ENCODE measurements at places on chromosomes 5 and 9.
A peak's percentile ranks its signal among the peaks of the same experiment; 100 is the strongest.

DNA sequence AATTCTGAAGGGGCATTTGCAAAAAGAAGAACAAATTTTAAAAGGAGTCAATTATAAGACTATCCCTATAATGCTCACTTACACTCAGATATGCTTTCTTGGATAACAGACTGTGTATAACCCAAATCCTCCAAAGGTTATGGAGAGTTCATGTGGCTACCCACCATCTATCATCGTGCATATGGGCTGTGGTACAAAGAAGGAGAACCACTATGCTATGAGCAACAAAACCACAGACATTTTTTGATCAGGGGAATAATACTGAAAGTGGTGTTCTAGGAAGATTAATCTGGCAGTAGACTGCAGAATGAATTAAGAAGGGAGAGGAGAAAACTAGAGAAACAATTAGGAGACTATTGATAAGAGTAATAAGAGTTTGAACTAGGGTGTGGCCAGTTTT lies 16.8 kb downstream of the NR3C1 start:
- DNase-seq = no peak

GRCh38 chr5:39080597-39081204 lies 6.5 kb upstream of the RICTOR start:
- peak; percentile 42 for DNase-seq

GRCh38 chr9:68706363-68707201 lies 1.5 kb downstream of the PIP5K1B start:
- no peak for DNase-seq

- DNase-seq = no peak
Observed at GRCh38 chr9:98809311-98810101, 2.0 kb downstream of the GALNT12 start.

- DNase-seq = no peak
Observed at GRCh38 chr5:40124367-40124766, 555.3 kb upstream of the PTGER4 start.

- DNase-seq = no peak
Observed at GRCh38 chr9:7316166-7316795, 483.3 kb downstream of the DMAC1 start.

DNA sequence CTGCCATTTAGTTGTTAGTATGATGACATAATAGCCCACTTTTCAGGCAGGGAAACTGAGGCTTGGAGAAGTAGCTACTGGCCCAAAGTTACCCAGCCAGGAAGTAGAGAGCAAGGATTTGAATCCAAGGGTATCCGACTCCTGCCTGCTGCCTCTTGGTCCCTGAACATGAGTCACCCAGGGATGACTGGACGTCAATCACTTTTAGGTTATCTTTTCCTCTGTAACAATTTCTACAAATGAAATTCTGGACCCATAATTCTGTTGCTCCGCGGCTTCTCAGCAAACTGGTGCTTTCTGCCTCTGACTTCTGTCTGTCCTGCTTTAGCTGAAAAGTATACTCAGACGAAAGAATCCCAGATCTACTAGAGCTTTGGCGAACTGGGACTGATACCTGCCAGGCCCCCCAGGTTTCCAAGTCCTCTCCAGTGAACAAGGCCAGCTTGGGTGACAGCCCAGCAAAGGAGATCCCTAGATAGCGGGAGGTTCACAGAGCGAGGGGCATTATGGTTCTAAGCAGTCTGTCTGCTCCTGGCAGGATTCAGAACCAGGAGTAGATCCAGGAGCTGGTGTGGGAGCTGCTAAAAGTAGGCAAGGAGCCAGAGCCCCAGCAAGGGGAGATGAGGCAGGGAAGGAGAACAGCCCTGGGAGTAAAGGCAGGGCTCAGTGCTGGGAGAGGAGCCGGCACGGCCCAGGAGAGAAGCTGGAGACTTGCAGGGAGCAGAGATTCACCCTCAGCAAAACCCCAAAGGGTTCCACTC lies 20.6 kb downstream of the OLFML2A start:
- no peak for DNase-seq

- DNase-seq = no peak
Observed at GRCh38 chr5:73122875-73123810, 2.8 kb downstream of the TMEM171 start.

GRCh38 chr5:118009741-118010297 lies 978.5 kb downstream of the DTWD2 start:
- no peak for DNase-seq

DNA sequence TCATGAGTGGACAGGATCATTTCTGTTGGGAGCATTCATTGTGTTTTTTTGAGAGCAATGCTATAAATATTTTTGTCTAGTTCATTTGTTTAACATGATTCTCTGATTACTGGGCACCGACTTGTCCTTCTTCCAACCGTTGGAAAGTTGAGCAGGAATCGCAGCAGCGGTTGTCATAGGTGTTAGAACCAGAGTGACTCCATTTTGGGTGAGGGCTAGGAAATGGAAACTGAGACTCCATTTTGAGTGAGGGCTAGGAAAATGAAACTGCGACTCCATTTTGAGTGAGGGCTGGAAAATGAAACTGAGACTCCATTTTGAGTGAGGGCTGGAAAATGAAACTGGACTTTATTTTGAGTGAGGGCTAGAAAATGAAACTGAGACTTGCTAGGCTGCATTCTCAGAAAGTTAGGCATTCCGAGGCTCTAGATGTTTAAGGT lies 100.6 kb downstream of the ICE1 start:
- DNase-seq = no peak

DNA sequence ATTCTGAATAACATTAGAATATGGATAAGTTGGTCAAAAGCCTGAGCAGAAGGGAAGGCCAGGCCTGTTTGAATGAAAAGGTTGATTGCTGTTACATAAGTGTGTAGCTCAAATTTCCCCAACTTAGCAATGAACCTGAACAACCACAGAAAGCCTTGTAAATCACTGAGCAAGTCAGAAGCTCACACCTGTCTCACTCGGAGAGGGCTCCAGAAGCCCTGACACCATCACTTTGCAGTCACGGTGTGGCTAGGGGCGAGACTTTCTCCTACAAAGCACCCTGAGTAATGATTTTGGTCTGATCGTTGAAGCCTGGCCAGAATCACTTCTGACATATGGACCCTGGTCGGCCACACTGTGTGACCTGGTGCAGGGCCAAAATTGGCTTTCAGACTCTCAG lies 62.0 kb downstream of the MTX3 start:
- DNase-seq = no peak

DNA sequence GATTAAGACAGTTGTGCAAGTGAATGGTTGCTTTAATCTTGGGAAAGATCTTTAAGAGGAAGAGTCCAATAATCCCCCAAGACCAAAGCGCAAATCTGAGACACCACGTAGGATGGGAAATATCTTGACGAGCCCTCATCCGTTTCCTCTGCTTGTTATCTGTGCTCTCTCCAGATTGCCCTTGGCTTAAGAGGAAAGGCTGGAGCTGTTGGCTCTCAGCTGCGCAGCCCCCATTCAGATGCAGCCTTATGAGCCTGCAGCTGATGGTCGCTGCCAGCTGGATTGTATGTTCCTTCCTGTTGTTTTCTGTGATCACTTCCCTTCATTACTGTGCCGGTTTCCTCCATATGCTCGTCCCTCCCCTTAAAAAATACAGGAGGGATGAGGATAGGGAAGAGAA lies 47.7 kb downstream of the PWWP2A start:
- no peak for DNase-seq

GRCh38 chr5:91151947-91152346 lies 231.2 kb downstream of the ARRDC3 start:
- DNase-seq = no peak

DNA sequence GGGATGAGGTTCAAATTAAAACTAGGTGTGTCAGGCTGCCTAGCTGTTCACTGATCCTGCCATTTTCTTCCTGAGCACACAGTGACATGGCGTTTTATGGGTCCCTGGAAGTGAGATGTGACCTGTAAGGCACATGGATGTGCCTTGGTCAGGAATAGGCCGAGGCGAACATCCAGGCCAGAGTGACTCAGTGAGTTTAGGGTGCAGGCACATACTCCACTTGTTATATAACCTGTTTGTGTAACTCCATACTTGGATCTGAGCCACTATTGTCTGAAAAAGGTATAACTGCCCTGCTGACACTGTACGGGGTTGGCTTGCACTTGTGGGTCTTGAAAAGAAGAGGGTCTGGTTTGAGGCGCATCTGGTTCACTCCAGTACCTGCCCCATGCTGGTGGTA lies 150.1 kb upstream of the ADAMTS16 start:
- no peak for DNase-seq

- peak; percentile 43 for DNase-seq
Observed at GRCh38 chr5:141492168-141492885, 3.4 kb downstream of the PCDHGC5 start.

DNA sequence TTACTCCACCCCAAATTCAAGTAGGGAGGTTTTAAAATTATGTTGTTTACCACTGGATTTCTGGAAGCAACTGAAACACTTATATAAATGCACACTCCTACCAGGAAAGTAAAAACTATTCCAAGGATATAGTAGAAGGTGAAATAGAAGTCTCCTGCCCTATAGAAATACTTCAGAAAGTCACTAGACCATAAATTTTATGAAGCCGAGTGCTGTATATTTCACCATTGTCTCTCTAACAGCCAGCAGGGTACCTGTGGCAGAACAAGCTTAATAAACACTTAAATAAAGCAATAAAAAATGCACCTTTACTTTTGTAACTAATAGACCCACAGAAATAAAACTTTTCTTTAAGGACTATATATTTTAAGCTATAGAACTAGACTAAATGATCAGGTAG lies 631.6 kb downstream of the PDE4D start:
- DNase-seq = no peak

DNA sequence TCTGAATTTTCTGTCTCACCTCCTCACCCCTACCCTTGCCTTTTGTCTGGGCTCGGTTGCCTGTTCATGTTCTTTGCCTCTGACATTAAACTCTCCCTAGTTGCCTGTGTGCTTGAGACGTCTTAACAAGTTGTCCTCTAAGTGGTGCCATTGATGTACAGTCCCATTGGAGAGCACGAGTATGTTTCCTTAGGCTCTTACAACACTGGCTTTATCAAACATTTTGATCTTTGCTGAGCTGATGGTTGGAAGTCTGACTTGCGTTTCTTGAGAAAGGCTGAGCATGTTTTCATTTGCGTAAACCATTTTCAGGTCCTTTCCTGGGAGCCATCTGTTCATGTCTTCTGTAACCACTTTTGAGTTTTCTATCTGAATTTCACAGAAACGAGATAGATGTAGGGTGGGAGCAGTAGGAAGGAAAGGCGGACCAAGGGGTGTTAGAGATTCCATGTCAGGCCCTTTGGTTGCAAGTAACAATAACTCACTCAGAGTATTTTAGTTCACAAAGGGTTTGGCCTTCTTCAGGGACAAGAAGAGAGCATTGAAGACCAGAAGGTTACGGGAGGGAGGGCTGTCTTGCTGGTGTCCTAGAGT lies 35.4 kb downstream of the OTULIN start:
- DNase-seq = no peak

DNA sequence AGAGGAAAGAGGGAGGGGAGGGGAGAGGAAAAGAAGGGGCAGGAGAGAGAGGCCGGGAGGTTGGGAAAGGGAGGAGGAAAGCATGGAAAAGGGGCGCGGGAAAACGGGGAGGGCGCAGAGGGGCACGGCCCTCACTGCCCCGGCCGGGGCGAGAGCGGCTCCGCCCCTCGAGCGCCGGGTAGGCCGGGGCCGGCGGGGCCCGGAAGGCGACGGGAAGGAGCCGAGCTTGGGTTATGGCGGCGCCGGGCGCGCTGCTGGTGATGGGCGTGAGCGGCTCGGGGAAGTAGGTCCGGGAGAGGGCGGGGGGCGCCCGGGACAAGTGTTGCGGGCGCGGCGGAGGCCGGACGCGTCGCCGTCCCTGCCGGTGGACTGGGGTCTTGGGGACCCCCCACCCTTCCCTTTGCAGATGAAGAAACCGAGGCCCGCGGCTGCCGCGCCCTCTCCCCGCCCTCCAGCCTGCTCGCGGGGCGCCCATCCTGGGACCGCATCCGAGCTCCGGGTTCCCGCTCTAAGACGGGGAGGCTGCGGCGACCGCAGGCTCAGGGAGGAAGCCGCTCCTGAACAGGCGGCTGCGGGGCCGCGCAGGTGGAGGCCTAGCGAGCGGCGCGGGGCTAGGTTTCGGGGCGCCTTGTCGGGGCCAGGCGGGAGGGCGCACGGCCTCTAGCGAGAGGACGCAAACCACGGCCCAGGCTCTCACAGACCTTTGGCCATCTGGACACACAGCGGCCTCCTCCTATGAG lies at the start of gene IDNK:
TSS of gene IDNK (plus strand) at position 205 of the 740 bp plus-strand sequence. CDS start at position 234, 29 bp downstream.
- DNase-seq = peak; percentile 68

DNA sequence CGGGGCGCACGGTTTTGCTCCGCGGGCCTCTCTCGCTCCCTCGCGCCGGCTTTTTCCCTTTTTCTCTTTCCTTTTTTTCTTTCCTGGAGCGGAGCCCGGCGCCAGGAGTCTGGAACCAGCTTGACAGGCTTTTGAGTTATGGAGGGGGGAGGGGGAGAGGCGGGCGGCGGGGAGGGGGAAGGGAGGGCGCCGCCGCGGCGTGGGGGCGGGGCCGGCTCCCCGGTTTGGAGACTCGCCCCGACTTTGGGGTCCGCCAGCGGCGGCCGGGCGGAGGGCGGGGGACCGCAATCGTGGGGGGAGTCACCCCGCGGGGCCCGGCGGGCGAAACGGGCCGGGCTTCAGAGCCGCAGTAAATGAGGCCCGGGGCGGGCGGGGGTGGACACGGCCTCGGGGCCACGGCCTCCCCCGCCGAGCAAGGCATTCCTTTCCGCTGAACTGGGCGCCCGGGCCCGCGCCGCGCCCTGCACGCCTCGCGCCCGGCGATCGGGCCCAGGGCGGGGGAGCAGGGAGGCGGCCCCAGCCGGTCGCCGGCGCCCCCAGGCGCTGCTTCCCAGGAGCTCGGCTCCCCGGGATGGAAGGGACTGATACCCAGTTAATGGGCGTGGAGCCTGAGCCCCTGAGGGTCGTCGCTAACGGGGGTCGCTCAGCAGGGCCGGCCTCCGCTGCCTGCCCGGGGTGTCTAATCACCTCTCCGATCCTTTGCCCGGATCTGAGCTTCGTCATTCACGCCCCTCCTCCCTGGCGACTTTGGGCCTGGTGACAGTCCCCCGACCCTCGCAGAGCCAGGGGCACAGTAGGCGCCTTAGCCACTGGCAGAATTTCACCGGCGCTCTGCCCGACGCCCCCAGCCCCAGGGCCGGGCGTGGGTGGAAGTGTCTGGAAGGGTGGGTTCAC lies 138.1 kb downstream of the C9orf50 start:
- peak; percentile 57 for DNase-seq

- DNase-seq = no peak
Observed at GRCh38 chr9:134188386-134189144, 24.2 kb upstream of the RNU6ATAC start.

Measured in stimulated activated naive CD8-positive, alpha-beta T cell treated with anti-CD3 and anti-CD28 coated beads, Interleukin-15, Interleukin-2, amounts not matched to agents 100 U/mL and 50 U/mL, for 24 hours (primary cell).